ENCODE measurements at places on chromosomes 4 and X.
A peak's percentile ranks its signal among the peaks of the same experiment; 100 is the strongest.

- DNase-seq, result peak; percentile 75
These were observed 37.0 kb upstream of the ZBTB33 start for GRCh38 chrX:120213438-120214265.

DNA sequence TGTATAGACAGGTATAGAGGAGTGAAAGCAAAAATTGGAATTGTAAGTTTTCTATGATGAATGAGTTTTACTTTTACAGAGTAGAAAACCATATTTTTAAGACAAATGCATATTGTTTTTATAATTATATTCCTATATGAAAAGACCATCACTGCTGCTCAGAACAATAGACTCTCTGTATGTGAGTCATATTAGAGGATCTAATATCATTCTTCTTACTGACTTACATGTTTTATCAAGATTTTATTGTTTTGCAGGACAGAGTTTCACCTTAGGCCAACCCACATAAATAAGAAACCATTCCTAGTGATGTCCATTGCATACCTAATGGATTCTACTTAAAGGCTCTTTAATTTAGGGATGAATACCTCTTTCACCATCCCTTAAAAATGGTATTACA lies 88.6 kb downstream of the NR3C2 start:
- DNase-seq, result no peak

- DNase-seq, result peak; percentile 39
These were observed 12.2 kb downstream of the SPOCK3 start for GRCh38 chr4:167222099-167222498.

DNA sequence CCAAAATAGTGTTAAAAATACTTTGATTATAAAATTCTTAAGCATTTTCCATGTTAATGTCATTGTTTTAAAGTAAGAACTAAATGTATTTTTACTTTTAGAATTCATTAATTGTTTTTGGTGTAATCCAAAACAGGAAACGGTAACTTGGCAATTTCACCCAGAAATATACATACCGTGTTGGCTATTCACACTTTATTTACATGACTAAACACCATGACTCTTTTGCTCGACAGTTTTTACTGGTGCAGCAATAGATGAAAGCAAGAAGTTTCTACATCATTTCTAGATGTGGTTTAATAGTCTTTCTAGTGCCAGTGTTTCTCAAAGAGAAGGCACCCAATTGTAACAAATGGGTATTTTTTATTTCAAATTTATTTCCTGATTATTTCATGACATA lies 25.6 kb upstream of the MAGEA1 start:
- DNase-seq, result no peak

DNA sequence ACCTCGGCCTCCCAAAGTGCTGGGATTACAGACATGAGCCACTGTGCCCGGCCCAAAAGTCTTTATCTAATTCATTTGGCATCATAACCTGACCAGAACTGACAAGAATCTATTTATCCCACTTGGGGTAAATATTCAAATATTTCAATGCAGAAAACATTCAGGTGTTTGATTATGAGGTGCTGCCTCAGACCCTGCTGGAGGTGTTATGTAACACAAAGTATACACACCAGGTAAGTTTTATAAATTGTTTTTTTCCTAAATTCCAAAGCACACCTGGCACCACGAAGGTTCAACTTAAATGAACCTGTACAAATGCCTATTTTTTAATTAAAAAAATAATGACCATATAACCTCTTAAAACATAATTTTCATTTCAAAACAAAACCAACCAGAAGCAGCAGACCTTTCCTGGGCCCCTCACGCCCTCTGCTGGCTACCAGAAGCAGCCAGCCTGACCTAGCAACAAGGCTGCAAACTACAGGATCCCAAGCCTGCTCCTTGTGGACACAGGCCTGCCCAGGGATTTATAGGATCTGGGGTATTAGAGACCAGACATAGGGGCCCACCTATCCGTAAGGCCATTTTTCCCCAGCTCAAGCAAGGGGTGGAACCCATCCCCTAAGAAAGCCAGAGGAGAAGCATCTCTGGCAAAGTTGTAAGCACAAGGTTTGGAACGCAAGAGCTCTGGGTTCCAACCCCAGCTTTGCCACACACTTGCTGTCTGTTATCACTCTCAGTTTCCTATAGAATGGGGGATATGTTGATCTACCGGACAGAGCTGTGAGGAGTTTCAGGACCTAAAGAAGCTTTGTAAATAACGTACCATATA lies 11.7 kb downstream of the OTUD5 start:
- no peak for DNase-seq

GRCh38 chr4:54696649-54697048 lies 38.9 kb downstream of the KIT start:
- no peak for DNase-seq

DNA sequence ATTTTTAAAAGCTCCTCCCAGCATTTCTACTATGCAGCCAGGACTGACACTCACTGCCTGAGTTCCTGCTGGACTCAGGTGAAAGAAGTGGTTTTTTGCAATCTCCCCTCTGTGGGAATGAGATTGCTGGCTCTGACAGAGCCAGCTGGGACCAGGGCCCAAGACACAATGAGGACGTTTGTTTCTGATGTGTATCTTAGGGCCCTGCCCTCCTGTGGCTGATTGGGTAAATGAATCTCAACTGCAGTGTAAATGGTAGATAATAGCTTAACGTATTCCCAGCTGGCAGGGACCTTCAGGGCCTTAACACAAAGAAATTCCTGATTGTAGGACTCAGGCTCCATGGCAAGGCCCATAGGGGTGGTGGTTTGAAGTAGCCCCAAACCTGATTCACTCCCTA lies 85.8 kb upstream of the PRPS1 start:
- no peak for DNase-seq

- no peak for DNase-seq
These were observed 510.4 kb downstream of the TRIML1 start for GRCh38 chr4:188649635-188650034.

DNA sequence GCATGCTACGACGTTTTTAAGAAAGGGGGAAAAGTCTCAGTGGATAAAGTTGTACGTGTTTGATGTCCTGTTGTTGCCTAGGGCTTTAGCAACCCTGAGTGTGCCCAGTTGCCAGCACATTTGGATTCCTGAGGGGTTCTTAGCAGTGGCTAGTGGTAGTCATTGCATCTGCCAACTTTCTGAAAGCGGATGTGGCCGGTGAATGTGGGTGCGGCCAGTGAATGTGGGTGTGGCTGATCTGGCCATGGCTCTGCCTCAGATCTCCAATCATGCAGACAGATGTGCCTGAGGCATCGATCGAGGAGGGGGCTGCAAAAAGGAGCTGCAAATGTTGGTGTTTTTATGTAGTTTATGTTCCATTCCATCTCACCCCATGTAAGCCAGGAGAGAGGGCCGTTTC lies 41.5 kb upstream of the FAT1 start:
- peak; percentile 39 for DNase-seq

GRCh38 chrX:39360101-39360500 lies 558.8 kb downstream of the MID1IP1 start:
- peak; percentile 73 for DNase-seq

DNA sequence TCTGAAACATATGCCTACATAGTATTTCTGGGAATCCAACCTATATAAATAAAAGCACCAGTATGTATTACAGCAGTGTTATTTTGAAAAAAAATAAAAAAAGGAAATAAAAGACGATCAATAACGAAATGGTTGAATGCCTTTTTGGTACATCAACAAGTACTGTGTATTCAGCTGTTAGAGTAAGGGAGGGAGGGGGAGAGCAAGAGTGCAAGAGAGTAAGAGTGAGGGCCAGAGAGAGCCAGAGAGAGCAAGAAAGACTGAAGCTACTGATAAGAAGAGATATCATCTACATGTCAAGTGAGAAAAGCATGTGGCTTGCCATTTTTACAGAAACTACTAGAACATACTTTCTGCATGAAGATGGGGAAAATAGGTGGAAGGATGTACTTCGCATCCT lies 1.8 kb downstream of the SPIN4 start:
- peak; percentile 39 for DNase-seq

- DNase-seq, result no peak
These were observed 76.8 kb downstream of the PPP2R2C start for GRCh38 chr4:6395466-6396228.

GRCh38 chrX:49147936-49148335 lies 14.6 kb upstream of the MAGIX start:
- DNase-seq, result no peak

Data from kidney (tissue), 22 donors.